ENCODE measurements at places on chromosomes 16 and 17.

DNA sequence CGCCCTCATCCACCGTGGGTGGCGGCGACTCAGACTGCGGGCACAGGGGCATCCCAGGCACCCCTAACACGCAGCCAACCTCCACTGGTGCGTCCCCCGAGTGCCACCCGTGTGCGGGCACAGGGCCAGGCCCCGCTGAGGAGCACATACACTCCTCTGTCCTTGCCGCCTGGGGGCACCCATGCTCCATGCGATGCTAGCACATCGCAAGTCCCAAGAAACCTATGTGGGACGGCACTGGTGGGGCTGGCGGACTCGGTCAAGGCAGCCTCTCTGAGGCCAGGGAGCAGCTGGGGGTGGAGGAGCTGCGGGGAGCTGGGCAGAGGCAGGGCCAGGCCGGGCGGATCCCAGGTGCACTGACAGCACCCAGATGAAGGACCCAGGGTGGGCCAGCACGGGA lies 4.0 kb downstream of the ZNF598 start:
- DNase-seq, result no peak

GRCh38 chr17:4116516-4116915 lies 26.3 kb downstream of the ZZEF1 start:
- no peak for DNase-seq

- no peak for DNase-seq
Observed at GRCh38 chr17:9410301-9410700, 165.3 kb downstream of the STX8 start.

DNA sequence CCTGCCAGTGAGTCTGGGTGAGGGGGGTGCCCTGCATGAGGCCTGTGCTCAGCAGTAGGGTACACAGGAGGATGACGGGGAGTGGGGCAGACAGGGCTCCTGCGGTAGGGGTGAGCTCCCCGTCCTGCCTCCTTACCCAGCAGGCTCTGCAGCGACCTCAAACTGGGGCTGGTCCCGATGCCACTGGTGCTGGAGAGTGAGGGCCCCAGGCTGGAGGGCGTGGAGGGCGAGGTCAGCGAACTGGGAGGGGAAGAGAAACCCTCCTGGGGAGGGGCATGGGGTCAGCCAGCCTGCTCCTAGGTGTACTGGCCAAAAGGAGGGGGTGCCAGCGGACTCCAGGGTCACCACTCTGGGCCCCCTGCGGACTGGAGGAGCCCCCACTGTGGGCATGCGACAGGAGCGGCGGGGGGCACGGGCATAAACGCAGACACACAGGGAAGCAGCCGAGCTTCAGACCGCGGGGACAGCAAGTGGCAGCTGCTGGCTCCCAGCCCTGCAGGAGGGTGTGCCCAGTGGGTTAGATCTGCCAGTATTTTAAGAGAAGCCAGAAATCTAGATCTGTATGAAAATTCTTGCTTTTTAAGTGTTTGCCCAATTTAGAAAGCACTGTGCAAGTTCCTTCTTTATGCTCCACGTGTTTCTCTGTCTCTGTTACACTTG lies 9.0 kb upstream of the VASN start:
- DNase-seq, result no peak

- DNase-seq, result no peak
Observed at GRCh38 chr17:43330876-43331639, 67.7 kb upstream of the ARL4D start.

- no peak for DNase-seq
Observed at GRCh38 chr16:16996827-16997226, 473.9 kb downstream of the XYLT1 start.

GRCh38 chr16:268141-269053 lies 7.3 kb downstream of the RGS11 start:
- DNase-seq, result no peak

DNA sequence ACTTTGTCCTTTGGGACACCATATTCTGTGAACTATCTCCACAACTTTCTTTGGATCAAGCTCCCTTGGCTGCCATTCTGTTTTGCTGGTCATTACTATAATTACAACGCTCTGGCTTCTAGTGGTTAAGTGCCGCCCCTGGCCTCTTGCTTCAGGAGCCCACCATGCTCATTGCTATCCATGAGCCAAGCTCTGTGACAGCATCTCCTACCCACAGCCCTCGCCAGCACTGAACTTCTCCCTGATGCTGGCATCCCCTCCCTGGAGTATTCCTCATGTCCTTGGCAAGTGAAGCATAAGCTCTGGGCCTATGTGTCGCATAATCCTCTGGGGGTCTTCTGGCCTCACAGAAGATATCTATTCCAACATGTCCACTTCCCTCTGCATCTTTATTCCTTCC lies 60.6 kb upstream of the DHX40 start:
- DNase-seq, result no peak

GRCh38 chr17:44530896-44531418 lies 26.3 kb upstream of the FZD2 start:
- no peak for DNase-seq

DNA sequence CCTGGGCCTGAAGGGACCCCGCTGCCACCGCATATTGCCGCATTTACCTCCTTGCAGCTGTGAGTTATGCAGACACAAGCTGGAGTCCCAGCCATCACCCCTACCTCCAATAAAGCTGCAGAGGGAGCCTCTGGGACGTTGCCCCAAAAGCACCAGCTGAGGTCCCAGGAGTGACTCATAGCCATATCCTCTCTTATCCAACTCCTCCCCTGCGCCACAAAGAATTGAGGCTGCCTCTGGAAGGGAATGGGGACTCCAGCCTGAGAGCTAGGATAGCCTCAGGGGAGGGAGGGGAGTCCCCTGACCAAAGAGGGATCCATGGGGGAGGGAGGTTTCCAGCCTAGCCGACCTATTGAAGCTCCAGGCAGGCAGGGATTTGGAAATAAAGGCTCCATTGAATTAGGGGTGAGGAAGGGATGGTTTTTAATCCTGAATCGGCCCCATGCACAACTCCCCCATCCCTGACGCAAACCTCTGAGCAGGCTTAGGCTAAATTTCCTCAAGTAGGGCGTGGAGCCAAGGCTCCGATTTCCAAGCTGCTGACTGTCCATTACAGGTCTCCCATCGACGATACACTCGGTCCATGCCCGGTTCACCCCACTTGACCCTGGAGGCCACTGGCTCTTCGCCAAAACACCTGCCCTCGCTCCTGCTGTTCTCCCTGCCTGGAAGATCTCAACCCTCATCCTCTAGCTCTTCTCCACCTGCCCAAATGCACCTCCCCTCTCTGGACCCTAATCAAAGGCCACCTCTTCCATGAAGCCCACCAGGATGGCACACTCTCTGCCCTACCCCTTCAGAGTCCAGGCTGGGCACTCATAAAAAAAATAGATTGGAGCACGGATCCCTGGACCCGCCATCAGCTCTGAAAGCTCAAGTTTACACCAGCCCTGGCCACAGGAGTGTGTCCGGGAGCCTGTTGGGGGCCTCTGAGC lies 27.5 kb downstream of the PIMREG start:
- DNase-seq, result no peak

- DNase-seq, result no peak
Observed at GRCh38 chr17:69524854-69525253, 110.4 kb downstream of the MAP2K6 start.

DNA sequence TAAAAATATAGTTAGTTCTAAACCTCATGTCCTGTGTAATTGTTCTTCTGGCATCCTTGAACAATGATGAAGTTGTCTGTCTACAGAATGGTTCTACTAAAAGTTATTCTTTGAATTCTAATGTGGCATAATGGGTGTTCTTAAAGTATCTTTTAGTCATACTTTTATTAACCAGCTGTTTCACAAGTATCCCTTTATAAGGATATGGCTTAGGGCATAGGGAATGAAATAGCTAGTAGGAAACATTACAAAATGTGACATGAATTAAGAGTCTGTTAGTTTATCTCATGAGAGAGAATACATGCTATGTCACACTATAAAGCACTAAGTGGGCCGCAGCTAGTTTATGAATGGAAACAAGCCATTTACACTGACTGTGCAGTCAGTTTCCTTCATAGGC lies 26.3 kb upstream of the CAPNS2 start:
- DNase-seq, result no peak

DNA sequence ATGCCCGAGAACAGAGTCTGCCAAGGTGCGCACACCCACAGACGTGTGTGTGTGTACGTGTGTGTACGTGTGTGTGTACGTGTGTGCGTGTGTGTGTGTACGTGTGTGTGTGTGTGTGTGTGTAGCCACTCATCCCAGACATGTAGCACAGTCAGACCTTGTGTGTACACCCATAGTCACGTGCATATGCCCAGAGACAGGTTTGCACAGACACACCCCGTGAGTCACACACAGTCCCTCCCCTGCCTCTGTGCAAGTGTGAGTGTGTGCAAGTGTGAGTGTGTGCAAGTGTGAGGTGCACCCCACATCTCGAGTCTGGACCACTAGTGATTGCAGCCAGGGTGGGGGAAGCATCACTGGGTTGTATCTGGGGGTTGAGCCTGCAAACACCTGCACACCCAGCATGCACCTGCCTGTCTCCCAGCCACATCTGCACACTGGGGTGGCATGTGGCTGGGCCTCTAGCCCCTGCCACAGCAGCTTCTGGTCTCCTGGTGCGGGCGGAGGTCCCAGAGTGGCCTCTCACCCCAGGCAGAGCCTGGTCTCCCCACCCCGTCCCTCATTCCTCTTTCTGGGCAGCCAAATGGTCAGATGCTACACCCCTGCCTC lies 23.6 kb downstream of the BAHCC1 start:
- no peak for DNase-seq

- no peak for DNase-seq
Observed at GRCh38 chr17:79984877-79985276, 50.8 kb downstream of the TBC1D16 start.

DNA sequence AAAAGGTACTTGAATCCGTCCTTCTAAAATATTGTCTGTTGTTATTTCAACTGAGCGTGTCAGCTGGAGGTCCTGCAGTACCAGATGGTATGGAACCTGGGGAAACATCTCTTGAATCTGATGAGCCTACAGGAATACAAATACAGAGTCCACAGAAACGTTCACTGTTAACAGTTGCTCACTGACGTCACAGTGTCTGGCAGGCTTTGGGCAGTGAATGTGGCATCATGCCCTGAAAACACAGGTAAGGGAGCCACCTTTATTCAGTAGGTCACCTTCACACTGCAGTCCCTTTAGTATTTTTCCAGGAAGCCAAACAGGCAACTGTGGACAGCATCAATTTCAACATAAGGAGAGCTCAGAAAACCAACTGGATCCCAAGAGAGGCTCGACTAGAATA lies 56.1 kb downstream of the AMFR start:
- DNase-seq, result no peak

- DNase-seq, result no peak
Observed at GRCh38 chr17:43832168-43832975, 574 bp downstream of the MPP3 start.

DNA sequence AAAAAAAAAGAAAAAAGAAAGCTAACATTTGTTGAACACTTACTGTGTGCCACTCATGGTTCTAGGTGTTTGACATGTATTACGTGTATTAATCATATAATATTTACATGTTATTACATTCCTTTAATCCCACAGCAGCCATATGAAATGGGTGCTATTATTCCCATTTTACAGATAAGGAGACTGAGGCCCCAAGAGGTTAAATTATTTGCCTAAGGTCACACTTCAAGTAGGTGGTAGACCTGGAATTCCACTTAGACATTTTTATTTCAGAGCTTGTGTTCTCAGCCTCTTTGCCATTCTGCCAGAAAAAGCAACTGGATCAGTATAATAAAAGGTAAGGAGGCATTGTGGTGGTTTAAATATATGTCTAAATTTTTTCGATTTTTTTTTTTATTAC lies 55.1 kb upstream of the HS3ST4 start:
- no peak for DNase-seq

GRCh38 chr16:82995924-82996441 lies 369.2 kb downstream of the CDH13 start:
- no peak for DNase-seq

DNA sequence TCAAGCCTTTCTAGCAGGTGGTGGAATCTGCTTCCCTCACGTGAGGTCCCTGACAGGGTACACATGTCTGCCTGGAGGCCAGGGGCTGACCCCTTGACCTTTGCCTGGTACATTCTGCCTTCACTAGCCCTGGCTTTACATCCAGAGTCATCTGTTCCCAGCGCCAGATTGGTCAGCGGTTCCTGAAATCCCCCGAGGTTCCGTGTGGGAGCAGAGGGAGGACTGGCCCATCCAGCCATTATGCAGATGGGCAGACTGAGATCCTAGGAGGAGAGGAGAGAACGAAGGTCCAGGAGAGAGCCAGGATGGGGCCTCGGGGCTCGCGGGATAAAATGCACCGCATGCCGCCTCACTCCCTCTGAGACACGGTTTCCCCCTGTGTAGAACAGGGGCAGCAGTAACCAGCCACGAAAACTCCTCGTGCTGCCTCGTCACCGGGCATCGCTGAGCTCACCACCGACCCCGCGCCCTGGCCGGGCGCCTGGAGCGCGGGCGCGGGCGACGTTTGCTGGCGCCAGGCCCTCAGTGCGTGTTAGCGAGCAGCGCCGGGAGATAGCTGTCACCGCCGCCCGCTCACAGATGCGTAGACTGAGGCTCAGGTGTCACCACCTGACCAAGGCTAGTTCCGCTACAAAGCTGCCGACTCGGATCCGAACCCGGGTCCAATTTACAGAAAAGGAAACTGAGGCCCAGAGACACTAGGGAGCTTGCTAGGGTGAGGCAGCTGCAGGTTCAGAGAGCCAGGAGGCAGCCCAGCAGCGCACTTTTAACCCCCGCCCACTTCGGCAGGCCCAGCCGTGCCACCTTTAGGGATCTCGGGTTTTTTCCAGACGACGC lies 811 bp upstream of the MAP2K3 start:
- no peak for DNase-seq

- no peak for DNase-seq
Observed at GRCh38 chr16:47045459-47045858, 72.0 kb upstream of the DNAJA2 start.

DNA sequence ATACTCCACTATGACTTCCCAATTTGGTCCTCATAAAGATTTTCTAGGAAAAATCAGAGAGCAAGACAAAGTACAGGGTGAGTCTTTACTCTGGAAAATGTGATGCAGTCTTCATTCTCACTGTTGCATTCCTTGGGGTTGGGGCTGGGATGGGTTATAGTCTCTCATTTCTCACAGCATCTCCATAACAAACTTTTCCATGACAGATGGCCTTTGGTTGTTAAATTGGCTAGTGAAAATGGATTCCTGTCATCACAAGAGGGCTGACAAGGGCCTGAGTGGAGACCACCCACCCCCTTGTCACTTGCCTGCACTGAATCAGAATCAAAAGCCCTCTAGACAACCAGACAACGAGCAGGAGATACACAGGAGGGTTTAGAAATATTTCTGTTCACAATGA lies 174.6 kb downstream of the AATF start:
- DNase-seq, result no peak

- DNase-seq, result no peak
Observed at GRCh38 chr17:3982113-3982512, 17.9 kb upstream of the ATP2A3 start.

DNA sequence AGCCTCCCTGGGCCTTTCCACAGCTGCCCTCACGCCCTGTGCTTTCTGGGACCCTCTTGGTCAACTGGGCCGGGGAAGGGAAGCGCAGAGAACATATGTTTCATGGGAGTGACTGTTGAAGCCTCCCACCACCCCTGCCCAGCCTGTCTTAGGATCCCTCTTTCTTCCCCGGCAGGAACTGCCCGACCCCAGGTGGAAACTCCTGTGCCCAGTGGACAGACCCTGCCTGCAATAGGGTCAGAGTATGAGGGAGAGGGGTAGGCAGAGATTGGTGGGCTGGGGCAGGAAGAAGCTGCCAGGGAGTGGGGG lies 10.5 kb downstream of the HEXIM2 start:
- no peak for DNase-seq

GRCh38 chr16:337975-338575 lies 14.4 kb downstream of the AXIN1 start:
- DNase-seq, result no peak

Measured in thymus (tissue), 14 donors.